AG08396 (cell line): ENCODE measurements at places on chromosomes 4 and X.

DNA sequence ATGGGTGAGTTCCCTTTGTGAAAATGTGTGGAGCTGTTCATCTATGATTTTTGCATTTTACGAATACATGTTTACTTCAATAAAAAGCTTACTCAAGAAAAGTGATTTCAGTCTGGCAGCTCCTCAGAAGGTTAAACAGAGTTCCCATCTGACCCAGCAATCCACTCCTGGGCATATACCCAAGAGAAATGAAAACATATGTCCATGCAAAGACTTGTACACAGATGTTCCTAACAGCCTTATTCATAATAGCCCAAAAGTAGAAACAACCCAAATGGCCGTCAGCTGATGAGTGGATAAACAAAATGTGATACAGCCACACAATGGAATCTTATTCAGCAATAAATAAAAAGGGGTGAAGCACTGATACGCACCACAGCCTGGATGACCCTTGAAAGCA lies 20.8 kb downstream of the CLCN4 start:
- no peak for DNase-seq

GRCh38 chrX:26672571-26672970 lies 456.6 kb downstream of the MAGEB5 start:
- DNase-seq = no peak

GRCh38 chr4:40557736-40558135 lies 71.9 kb downstream of the RBM47 start:
- no peak for DNase-seq

DNA sequence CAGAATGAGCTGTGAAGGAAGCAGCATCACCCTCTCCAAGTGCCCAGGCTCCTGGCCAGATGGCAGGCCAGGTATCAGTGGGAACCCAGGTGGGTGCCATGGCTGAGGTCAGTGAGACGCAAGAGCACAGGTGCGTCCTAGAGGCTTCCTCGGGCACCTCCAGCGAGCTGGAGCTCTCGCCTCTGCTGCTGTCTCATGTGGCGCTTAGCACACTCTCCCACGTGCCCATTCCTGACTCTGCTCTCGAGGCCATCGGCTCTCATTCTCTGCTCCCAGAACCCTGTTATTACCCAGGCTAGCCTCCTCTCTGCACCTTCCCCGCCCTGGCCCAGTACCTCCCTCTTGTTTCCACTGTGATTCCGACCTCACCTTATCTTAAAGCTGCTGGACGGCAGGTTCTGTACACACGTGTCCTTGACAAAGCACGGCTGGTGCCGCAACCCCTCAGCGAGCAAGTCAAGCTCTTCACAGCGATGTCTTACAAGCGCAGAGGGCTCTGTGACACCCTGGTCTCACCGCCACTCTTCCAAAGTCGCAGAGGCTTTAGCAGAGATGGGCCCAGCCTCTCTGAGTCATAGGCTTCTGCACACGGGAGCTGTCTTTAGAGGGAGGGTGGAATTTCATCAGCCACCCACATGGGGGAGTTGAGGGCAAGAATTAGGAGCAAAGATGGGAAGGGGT lies 15.4 kb upstream of the MSANTD1 start:
- DNase-seq = peak; percentile 54

- peak; percentile 51 for DNase-seq
Observed at GRCh38 chr4:123480706-123481418, 84.3 kb downstream of the SPRY1 start.

DNA sequence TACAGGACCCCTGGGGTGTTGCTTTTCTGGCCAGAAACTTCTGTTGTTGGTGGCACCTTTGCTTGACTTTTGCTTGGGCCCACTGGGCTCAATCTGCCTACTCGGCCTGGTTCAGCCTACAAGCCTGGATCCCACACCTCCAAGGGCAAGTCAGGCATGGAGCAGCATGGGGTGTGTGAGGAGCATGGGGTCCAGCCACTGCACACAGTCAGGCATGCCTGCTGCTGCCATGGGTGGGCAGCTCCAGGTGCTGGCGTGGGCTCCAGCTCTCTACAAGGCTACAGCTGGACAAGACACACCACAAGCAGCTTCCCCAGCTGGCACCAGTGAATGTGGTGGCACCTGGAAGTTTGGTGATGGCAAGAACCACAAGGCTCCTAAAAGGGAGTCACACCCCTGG lies 1683.1 kb upstream of the ADGRL3 start:
- DNase-seq = no peak

- peak; percentile 45 for DNase-seq
Observed at GRCh38 chr4:78951862-78952472, 12.7 kb upstream of the PAQR3 start.

DNA sequence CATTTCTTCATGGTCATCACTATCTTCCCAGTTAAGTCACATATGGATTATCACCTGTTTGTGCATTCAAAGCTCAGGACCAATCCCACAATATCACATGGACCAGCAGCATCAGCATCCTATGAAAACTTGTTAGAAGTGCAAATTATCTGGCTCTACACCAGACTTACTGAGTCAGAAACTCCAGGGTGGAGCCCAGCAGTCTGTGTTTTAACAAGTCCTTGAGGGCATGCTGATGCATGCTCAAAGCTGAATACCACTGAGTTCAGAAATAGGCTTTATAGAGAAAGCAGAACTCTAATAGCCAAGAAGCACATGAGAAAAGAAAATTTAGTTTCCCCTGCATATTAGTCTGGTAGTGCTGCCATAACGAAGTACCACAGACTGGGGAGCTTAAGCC lies 62.4 kb upstream of the GABRQ start:
- no peak for DNase-seq

GRCh38 chrX:8657883-8658282 lies 74.1 kb downstream of the ANOS1 start:
- DNase-seq = no peak

GRCh38 chrX:98409867-98410266 lies 1526.2 kb downstream of the RPA4 start:
- DNase-seq = no peak

DNA sequence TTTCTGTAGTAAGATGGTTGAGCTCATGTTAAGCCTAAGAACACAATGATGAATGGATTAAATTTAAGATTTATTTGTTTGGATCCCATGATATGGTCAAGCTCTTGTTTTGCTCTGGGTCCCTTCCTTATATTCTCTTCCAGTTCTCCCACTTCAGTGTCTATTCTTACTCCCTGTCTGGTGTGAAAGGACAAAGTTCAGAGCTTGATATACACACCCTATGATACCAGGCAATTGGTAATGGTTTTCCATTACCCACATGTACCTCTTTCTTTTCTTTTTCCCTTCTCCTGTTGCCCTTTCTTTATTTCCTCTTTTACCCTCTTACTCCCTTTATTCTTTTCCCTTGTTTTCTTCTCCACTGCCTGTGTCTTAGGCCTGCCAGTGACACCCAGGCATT lies 223.6 kb downstream of the RAPGEF2 start:
- no peak for DNase-seq

DNA sequence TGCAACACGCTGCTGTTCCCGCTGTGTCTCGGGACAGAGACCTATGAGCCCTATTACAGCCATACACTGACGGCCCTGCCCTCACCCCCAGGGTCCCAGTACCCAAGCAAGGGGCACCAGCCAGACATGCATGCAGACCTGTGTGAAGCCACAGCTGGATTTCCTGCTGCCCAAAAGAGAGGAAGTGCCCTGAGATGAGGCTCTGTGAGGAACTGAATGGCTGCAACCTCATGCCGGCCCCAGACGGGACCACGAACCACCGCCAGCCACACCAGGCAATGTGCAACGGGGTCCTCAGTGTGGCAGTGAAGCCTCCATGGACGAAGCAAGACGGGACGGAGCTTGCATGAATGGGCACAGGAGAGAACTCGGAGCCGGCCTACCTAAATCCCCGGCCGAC lies 21.1 kb downstream of the CTBP1 start:
- no peak for DNase-seq

DNA sequence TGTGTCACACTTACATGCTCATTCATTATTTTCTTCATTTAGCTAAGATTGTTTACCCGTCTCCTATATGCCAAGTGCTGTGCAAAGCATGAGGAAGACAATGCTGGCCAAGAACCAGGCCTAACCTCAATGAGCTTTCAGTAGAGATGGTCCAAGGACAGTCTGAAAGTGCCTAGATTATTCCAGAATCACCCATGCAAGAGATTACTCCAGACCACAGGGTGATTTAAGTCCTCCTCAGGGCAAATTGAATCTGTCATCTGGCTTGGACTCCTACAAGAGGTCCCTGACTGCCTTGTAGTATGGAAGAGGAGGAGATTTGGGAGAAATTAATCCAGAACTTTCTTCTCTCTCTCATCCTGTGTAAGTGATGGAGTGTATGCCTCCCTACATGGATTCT lies 99.4 kb upstream of the NDP start:
- DNase-seq = no peak

DNA sequence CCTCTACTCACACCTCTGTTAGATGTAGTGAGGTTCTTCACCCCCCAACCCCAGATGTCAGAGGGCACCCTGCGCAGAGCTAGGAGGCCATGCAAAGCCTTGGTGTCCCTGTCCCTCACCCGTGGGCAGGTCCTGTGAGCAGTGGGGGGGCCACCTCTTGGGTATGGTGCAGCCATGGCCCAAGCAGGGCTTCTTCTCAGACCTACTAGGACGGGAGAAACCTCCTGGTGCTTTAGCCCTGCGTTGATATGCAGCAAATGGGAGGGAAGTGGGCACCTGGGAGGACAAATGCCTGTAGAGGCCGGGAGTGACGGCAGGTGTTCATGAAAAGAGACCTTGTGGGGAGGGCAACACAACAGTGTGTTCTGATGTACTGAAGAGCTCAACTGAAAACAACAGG lies 38.5 kb upstream of the MSANTD1 start:
- no peak for DNase-seq

GRCh38 chr4:69120870-69121269 lies 24.6 kb downstream of the UGT2B7 start:
- DNase-seq = no peak

GRCh38 chr4:108742451-108743420 lies 20.1 kb downstream of the ETNPPL start:
- DNase-seq = no peak

GRCh38 chr4:179095585-179096221 lies 1653.5 kb upstream of the AGA start:
- no peak for DNase-seq

DNA sequence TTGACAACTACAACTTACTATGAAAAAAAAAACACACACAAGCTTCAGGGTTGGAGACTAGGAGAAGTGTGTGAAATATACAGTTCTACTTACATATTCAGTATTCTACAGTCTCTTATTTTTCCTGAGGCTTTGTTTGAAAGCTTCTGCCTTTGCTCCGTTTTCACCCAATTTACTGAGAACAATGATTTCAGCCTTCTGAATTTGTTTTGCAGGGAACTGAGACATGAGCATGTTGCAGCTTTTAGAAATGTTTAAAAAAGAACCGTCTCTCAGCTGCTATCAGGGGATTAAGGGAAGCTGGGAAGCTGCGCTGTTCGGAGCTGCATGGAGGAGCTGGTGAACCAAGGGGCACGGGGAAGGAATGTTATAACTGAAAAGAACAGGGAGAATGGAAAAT lies 85.7 kb downstream of the QDPR start:
- DNase-seq = no peak

GRCh38 chr4:69970071-69970470 lies 4.5 kb upstream of the CSN2 start:
- no peak for DNase-seq

DNA sequence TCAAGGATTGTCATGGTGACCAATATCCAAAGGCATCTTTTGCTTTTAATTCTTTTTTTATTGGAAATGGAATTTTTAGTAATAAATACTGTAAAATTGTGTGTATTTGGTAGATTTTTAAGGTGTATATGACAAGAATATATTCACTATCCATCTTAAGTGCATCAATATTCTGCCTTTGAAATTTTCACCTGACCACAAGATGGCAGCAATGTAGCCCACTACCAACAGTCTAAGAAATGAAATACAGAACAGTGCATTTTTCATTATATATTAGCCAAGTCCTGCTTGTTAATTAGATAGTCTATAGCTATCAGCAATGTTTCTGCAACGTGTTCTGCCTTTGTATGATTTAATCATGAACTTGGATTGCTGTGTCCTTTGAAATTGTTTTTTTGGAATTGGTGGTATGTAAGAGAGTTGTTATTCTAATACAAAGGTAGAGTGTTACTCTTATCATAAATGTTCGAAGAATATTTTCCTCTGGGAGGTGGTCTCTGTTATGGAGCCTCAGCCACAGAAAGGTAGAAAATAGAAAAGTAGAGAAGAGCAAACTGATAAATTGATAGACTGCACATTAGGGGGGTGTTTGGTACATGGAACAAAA lies 38.2 kb downstream of the HPGDS start:
- peak; percentile 14 for DNase-seq

DNA sequence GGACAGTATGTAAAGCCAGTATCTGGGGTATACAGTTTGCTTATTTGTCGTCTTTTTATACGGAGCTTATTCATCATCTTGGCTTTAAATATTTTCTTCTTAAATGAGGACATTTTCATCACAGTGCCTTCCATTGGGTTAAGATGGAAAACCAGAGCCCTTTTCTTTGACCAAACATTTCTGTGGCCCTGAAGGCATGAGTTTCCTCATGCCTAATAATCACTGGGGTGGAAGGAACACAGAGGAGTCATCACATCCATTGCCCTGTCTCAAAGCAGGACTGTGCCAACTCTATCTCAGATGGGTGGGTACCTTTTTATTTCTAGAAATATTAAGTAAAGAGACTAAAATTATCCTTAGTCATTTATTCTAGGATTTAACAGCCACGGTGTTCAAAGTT lies 40.0 kb downstream of the CHRDL1 start:
- DNase-seq = no peak

GRCh38 chr4:40755616-40756015 lies 5.9 kb downstream of the NSUN7 start:
- no peak for DNase-seq

- no peak for DNase-seq
Observed at GRCh38 chr4:182918791-182919302, 1.7 kb upstream of the DCTD start.

GRCh38 chr4:24799544-24800324 lies 4.4 kb downstream of the SOD3 start:
- no peak for DNase-seq

DNA sequence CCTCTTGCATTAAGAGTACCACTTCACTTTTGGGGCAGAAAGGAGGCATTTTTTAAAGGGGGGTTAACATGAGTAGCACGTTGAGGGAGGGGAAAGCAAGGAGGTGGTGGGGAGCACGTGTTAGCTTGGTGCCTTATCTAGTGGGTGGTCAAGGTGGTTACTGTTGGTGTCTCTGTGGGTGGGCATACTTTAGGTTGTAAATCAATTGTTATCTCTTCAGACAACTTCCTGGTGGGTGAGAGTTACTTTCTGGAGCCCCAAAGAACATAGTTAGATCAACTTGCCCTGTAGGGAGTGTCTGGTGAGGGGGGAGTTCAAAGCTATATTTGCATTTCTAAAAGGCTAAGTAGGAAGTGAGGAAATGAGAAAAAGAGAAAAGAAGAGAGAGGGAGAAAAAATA lies 297.7 kb upstream of the CLNK start:
- no peak for DNase-seq

DNA sequence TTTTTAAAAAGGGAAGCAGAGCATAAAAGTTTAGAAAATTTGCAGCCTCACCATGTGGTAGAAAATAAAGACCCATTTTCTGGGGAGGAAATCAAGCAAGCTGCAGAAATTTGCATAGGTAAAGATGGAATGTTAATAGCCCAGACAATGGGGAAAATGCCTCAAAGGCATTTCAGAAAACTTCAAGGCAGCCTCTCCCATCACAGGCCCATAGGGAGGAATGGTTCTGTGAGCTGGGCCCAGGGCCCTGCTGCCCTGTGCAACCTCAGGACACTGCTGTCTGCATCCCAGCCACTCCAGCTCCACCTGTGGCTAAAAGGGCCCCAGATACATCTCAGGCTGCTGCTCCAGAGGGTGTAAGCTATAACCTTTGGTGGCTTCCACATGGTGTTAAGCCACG lies 137.9 kb downstream of the INPP4B start:
- DNase-seq = no peak

GRCh38 chr4:83320548-83320947 lies 14.1 kb downstream of the HPSE start:
- DNase-seq = peak; percentile 48
